ENCODE measurements at places on chromosomes 16 and 17. TPM values are rescaled to one million over a fixed set of nuclear protein-coding genes. Genes with fewer than 3 reads are reported as not detected.

- H3K4me1 ChIP-seq: no peaks in the 10 kb centered on the region
- H3K27me3 ChIP-seq: peaks cover 19% of the 10 kb centered on the region
- DNase-seq: no peak
- H3K36me3 ChIP-seq: no peaks in the 10 kb centered on the region
Observed at GRCh38 chr17:5115673-5116651, at the start of gene USP6. TSS of gene USP6 (plus strand) at chr17:5116032. CDS start at chr17:5130368, 14,336 bp downstream.

DNA sequence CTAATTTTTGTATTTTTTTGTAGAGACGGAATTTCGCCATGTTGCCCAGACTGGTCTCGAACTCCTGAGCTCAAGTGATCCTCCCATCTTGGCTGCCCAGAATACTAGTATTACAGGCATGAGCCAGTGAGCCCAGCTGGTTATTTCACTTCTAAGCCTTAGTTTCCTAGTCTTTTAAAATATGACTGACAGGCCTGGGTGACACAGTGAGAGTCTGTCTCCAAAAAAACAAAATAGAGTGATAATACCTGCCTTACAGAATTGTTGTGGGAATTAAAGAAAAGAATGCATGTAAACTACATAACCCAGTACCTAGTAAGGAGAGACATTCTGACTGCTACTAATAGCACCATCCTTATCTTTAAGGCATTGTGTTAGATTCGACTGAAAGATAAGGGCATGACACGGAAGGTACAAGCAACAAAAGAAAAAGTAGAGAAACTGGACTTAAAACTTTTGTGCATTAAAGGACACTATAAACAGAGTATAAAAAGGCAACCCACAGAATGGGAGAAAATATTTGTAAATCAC is 11.6 kb downstream of the TOM1L2 start:
- no peak overlapping the region for H3K4me3 ChIP-seq
- peaks cover 18% of the 10 kb centered on the region for H3K4me1 ChIP-seq
- no peak for DNase-seq
- no peaks in the 10 kb centered on the region for H3K27me3 ChIP-seq

DNA sequence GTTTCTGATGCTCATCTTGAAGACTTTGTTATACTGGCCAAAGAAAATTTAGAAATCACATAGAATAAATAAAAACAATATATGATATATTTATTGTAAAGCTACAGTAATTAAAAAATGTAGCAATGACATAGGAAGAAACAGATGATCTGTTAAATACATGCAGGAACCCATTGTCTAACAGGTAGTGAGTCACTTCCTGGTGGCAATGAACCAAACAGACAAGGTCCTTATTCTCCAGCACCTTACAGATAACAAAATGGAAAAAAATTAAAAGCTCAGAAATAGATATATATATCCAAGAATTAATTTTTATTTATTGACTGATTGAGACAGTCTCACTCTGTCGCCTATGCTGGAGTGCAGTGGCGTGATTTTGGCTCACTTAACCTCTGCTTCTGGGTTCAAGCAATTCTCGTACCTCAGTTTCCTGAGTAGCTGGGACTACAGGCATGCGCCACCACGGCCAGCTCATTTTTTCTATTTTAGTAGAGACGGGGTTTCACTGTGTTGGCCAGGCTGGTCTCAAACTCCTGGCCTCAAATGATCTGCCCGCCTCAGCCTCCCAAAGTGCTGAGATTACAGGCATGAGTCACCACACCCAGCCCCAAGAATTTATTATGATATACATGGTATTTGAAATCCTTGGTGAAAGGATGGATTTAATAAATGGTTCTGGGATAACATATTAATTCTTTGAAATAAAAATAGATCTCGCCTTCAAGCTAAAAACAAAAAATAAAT is 7.5 kb downstream of the NETO2 start:
- H3K27me3 ChIP-seq: no peaks in the 10 kb centered on the region
- H3K4me3 ChIP-seq: no peak overlapping the region
- no peak overlapping the region for H3K27ac ChIP-seq
- H3K36me3 ChIP-seq: no peaks in the 10 kb centered on the region
- H3K4me1 ChIP-seq: no peaks in the 10 kb centered on the region

- no peak overlapping the region for H3K4me3 ChIP-seq
- no peaks in the 10 kb centered on the region for H3K4me1 ChIP-seq
- H3K36me3 ChIP-seq: peaks cover 5% of the 10 kb centered on the region
- DNase-seq: no peak
Observed at GRCh38 chr16:88004391-88004790, 53.2 kb downstream of the BANP start.

DNA sequence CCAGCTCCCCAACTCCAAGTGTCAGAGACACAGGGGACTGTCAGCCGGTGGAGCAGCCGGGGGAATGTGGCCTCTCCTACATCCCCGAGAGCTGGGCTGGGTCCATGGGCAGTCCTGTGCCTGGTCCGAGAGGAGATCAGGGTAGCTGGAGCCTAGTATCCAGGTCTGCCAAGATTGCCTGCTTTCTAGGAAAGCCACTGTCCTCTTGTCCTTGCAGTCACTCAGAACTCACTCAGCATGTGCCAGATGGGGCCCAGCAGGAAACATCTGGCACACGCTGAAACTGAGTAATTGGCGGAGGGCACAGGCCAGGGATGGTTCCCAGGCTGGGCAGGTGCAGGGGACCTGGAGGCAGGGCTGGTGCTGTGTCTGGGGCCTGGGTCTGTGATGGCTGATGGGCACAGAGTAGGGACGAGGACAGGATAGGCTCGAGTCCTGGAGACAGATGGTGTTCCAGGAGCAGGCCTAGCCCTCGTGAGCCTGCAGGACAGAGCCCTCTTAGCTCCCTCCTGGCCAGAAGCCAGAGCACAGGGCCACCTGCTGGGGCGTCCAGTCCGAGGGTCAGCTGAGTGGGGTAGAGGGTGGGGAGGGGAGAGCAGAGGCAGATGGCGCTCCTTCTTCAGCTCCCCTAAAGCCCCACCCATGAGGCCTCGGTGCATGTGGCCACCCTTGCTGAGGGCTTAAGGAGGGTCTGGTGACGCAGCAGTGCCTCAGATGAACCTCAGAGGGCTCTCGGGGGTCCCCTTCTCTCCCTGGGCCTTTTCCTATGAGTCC is 31.1 kb downstream of the ADCY7 start:
- no peaks in the 10 kb centered on the region for H3K36me3 ChIP-seq
- H3K27ac ChIP-seq: no peak overlapping the region
- H3K4me3 ChIP-seq: no peak overlapping the region
- H3K27me3 ChIP-seq: no peaks in the 10 kb centered on the region

GRCh38 chr17:73944366-73944765 is 259.1 kb upstream of the RPL38 start:
- H3K27me3 ChIP-seq: no peaks in the 10 kb centered on the region
- no peak for DNase-seq
- H3K4me1 ChIP-seq: no peaks in the 10 kb centered on the region
- H3K27ac ChIP-seq: no peak overlapping the region
- H3K4me3 ChIP-seq: no peak overlapping the region

DNA sequence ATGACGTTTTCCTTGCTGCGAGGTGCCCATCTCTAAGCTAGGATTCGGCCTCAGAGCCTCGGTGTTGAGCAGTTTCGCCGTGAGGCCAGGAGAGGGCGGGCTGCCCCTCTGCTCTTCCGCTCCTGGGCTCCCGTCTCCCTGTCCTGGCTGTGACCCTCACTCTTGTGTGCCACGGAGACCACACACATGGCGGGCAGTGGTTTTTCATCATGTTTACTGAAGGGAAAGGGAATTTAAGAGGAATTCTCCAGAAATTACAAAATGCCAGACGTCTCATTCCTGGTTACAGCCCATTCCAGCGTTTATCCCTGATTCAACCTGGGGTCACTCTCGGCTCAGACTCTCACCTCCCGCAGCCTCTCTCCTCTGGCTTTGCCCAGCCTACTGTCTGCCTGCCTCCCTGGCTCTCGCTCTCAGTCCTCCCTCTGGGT is 96.8 kb upstream of the ELAC2 start:
- H3K27me3 ChIP-seq: no peaks in the 10 kb centered on the region
- peak; percentile 79 for DNase-seq
- no peaks in the 10 kb centered on the region for H3K36me3 ChIP-seq
- H3K4me3 ChIP-seq: peak overlapping the region; percentile 31
- H3K27ac ChIP-seq: no peak overlapping the region

DNA sequence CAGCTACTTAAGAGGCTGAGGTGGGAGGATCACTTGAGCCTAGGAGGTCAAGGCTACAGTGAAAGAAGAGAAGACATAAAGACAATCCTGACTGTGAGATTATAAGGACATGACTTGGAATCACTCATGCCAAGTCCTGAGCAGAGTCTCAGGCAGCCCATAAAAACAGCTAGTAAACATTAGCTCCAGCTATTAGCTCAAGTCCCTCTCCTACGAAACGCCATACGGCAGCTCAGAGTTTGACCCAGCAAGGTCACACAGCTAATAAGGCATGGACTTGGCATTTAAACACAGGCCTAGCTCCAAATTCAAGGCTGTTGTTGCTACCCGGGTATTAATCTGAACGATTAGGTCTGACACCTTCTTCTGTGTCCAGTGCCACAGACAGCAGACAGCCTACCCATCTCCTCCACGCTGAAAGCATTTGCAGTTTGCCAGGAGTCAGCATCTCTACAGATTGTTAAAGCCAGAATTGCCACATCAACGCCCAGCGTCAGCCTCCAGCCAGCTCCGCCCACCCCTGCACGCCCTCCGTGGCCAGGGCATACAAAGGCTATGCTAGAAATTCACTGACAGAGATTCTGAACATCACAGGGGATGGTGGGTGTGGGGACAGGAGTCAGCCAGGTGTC is 9.9 kb upstream of the TMEM114 start:
- H3K27me3 ChIP-seq: no peaks in the 10 kb centered on the region
- no peak overlapping the region for H3K4me3 ChIP-seq
- no peak for DNase-seq

GRCh38 chr16:48164907-48165715 is 9.3 kb upstream of the ABCC12 start:
- no peaks in the 10 kb centered on the region for H3K4me1 ChIP-seq
- no peaks in the 10 kb centered on the region for H3K27me3 ChIP-seq
- DNase-seq: peak; percentile 45

DNA sequence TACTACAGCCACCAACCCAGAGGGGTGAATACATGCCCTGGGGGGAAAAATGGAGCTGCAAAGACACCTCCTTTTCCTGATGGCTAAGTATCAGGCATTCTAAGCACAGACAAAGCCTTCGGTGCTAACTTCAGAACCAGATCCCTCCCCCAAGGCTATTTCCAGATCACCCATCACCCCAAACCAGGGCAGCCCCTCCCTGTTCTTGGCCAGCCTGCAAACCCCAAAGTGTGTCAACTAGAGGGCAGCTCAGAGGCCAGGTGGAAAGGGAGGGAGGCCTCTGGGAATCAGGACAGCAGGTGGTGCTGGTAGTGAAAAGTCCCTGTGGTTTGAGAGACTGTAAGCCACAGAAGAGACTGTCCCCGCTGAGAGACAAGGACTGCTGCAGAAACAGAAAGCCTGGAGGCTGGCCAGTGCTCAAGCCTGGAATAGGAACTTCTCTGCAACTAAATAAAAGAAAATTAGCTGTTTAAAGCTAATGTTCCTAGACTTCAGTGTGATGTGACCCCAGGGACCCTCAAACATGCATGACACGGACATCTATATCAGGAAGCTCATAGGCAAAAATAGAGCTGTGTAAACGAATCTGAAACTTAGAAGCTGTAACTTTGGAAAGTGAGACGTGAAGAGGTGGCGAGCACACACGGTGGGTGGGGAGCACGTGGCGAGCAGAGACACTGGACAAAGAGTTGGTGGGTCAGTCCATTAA is 9.1 kb downstream of the TUBG1 start:
- no peak overlapping the region for H3K4me3 ChIP-seq
- DNase-seq: peak; percentile 19
- H3K4me1 ChIP-seq: no peaks in the 10 kb centered on the region

NECAB2 gene
- under 0.01 TPM for total RNA-seq

Data from fibroblast of lung (primary cell).